ENCODE measurements at places on chromosomes 4 and X.
A peak's percentile ranks its signal among the peaks of the same experiment; 100 is the strongest.

- DNase-seq: no peak
Observed at GRCh38 chr4:55014876-55015275, 110.5 kb downstream of the KDR start.

DNA sequence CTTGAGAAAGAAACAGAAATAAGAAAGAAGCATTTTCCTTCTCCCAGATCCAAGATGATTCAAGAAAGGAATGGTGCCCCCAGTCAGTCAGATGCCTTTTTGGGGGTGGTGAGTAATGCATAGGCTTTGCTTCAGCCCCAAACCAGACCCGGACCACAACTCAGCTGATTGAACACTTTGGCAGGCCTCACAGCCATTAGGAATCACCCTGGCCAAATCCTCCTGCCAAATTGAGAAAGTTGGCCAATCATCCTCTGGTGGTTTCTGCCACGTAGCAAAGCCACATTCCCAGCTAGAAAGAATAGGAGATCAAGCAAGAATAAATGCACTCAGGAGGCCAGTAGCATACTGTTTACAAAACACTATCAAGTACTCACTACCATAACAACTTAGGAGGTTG is 33.7 kb downstream of the FRMD7 start:
- no peak for DNase-seq

DNA sequence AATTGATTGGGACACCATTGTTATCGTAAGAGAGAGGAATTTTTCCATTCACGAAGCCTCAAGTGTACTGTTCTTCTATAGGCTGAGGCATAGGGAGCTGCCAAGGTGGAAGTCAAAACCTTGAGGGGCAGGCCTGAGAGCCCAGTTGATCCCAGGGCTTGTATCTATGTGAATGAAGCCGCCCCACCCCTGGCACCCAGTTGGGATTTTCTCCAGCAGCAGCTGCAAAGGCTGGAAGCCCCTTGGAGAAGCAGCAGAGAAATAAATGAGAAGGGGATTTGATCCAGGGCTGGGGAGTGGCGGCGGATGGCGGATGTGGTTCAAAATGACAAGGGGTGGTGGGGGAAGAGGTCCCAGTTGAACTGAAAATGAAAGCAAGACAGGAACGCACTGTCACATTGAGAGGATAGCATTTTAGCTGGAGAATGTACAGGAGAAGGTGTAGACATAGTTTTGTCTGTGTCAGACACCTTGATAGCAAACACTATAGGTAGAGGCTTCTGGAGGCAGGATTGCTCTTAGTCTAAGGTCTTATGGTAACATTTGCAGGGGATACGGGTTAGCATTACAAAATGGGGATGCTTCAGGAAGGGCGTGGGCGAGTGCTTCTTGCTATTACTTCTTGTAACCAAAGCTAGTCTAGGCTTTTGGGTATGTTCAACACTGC is 32.6 kb downstream of the DOCK11 start:
- DNase-seq: no peak

DNA sequence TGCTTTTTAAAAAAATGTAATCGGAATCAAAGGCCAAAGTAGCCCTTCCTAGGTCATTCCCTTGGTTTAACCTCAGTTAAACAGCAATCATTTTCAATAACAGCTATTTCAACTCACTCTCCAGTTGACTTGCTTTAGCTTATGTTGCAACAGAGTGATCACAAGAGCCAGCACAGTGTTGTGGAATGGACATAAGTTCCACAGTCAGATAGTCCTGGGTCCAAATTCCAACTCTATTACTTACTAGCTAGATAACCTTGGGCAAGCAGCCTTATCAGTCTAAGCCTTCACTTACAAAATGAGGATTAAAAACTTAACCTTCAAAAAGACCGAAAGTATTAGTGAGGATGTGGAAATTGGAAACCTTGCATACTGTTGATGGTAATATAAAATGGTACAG is 9.2 kb upstream of the GPC3 start:
- no peak for DNase-seq

GRCh38 chr4:100246697-100247096 is 56.4 kb upstream of the DDIT4L start:
- no peak for DNase-seq

DNA sequence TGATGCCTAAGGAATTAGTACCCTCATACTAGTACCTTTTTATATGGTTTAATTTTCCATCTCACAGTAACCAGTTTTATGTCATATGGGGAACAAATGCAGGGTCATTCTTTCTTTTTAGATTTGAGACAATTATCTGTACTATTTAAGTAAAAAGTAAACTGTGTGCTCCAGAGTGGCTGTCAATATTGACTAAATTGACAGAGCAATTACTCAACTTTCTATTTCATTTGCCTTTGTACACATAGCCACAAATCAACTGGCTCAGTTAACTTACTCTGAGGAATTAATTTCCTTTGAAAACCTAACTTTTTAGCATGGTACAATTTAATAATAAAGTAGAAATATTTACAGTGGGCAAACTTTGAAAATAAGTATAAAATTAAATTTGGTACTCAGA is 28.5 kb upstream of the TEX13C start:
- DNase-seq: no peak

GRCh38 chrX:134738986-134739740 is 80.9 kb upstream of the PLAC1 start:
- no peak for DNase-seq

- DNase-seq: peak; percentile 61
Observed at GRCh38 chr4:146981651-146982050, 36.0 kb upstream of the TTC29 start.

DNA sequence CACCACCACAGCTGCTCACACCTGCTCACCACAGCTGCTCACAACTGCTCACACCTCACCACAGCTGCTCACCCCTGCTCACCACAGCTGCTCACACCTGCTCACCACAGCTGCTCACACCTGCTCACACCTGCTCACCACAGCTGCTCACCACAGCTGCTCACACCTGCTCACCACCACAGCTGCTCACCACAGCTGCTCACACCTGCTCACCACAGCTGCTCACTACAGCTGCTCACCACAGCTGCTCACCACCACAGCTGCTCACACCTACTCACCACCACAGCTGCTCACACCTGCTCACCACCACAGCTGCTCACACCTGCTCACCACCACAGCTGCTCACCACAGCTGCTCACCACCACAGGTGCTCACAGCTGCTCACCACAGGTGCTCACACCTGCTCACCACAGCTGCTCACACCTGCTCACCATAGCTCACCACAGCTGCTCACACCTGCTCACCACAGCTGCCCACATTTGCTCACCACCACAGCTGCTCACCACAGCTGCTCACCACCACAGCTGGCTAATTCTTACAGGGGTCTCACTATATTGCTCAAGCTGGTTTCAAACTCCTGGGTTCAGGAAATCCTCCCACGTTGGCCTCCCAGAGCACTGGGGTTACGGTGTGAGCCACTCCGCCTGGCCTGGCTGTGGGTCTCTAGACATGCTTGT is 30.4 kb upstream of the CPLX1 start:
- no peak for DNase-seq

DNA sequence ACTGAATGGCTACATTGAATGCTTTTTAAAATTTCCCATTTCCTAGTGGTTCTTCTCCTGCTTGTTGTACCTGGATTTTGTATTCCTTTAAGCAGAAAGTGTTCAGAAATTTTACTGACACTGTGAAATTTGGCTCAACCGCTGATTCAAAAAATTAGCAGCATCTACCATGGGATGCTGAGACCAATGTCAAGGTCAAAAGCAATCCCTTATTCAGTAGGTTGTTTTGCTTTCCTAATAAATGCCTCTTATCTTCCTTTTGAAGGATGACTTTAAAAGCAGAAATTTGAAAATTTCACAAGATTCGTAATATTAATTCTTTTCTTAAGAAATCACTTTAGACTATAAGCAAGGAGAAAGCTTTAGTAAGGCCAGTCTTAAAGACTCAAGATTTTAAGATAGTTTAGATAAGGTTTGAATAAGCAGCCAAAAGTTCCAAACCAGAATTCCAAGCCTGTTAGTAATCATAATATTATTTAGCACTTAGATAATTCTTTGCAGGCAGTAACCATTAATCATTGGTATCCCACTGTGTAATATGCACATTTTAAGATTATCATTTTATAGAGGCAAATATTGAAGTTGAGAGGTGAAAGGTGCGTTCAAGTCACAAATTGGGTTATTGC is 508.8 kb downstream of the ANKRD50 start:
- DNase-seq: no peak

DNA sequence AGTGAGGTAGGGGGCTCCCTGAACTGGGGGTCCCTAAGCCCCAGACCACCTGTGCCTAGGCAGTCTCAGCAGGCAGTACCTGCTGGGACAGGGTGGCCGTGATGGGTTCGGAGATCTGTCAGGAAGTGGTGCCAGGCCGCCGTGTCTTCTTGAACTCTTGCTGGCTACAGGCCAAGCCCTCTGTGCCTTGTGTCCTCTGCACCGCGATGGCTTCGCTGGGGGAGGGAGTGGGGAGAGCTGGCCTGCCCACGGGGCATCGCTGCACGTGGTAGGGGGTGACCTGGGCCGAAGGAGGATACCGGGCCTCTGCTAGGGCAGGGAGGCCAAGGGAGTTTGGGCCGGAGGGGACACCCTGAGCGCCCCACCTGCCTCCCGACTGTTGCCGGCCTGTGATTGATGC is 96.7 kb upstream of the NKX1-1 start:
- no peak for DNase-seq

DNA sequence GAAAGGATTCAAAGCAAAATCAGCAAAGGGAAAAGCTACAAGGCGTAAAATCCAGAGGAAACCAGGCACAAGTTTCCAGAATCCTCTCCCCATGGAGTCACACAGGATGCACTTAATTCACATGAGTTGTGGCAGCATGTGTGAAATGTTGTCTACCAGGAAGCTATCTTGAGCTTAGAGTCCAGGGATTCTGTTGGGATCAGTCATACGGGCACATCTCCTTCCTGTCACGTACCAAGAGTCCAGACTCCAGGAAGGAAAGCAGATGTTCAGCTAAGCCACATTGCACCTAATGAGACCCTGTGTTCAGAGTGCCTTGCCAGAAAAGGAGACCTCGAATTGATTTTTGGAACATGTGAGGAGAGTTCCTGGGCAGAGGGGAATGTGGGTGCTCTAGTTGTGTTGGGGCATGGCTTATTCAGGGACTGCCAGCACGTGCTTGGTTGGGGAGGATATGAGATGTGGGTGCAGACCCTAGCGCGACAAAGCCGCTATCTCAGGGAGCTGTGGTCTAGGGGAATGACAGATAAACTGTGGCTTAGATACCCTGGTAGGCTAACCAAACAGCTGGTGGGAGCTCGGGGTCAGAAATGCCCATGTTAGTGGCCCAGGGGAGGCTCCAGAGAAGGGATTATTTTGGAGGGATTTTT is 70.0 kb downstream of the EVC start:
- no peak for DNase-seq

DNA sequence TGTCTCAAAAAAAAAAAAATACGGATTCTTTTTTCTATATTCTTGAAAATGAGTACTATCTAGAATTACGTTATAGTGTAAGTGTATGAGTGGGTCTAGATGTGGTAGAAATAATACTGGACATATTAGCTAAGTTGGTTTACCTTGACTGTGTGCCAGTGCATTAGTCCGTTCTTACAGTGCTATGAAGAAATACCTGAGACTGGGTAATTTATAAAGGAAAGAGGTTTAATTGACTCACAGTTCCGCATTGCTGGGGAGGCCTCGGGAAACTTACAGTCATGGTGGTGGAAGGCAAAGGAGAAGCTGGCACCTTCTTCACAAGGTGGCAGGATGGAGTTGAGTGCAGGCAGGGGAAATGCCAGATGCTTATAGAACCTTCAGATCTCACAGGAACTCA is 92.4 kb downstream of the ARHGAP10 start:
- DNase-seq: no peak

DNA sequence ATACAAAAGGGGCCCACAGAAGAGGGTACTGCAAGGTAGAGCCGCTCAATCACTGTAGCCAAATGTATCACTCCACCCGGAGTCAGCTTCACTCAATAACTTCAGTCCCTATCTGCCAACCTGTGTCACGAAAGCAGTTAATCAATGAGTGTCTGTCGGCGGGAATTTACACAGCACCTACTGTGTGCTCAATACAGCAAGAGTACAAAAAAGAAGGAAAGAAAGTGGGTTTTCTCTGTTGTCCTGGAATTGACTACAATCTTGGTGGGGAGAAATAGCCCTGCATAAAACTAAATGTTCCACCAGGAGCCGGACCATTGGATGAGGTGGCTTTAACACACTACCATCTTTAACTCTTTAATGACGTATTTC is 780 bp upstream of the NKRF start:
- no peak for DNase-seq

DNA sequence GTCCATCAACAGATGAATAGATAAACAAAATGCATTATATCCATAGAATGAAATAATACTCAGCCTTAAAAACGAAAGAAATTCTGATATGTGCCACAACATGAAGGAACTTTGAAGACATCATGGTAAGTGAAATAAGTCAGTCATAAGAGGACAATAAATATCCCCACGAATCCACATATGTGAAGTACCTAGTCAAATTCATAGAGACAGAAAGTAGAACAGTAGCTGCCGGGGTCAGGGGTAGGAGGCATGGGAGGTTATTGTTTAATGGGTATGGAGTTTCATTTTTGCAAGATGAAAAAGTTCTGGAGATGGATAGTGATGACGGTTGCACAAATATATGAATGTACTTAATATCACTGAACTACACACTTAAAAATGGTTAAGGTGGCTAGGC is 151.6 kb upstream of the MAP3K15 start:
- no peak for DNase-seq

GRCh38 chrX:104270916-104271512 is 16.3 kb upstream of the ESX1 start:
- DNase-seq: peak; percentile 45

GRCh38 chrX:110853610-110854009 is 58.0 kb upstream of the CHRDL1 start:
- no peak for DNase-seq

DNA sequence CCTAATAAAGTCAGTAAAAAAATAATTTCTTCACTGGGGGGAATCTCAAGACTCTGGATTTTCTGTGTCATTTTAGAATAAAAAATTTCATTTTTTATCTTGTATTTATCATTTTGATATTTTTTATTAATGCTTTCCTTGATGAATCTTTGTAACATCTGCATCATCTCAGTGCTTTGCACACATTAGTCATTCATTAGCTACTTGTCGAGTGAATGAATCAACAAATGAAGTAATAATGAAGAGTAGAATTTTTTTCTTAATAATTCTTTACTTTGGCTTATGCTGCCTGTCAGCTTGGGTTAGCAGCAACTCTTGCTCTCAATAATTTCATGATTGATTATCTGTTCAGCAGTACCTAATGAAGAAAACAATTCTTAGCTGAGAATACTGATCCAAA is 530.8 kb downstream of the GRXCR1 start:
- no peak for DNase-seq
